GM19239 (cell line): ENCODE measurements at places on chromosomes 3 and 15.

- no peak for DNase-seq
Measured at GRCh38 chr3:51800750-51801125, 21.7 kb upstream of the IQCF6 start.

DNA sequence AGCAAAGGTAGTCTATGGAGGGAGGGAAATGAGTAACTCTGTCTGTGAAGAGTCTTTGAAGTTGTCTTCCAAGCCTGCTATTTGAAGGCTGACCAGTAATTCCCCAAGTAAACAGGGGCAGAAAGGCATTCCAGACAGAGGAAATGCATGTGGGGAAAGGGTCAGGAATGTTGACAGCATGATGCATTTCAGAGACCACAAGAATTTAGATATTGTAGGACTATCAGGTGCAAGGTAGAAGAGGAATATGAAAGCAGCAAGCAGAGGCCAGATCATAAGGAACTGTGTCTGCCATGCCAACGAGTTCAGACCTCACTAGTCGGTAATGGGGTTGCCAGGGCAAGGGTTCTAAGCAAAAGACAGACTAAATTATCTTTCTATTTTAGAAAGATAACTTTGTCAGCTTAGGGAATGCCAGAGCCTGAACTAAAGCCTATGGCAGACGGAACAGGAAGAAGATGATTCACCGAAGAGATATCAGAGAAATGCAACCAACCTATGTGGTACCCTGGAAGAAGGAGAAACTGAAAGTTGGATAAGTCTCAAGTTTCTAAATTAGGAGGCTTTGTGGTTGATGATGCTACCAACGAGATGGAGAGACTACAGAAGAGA lies 327.0 kb upstream of the RORA start:
- no peak for DNase-seq

GRCh38 chr15:47473832-47474231 lies 243.5 kb upstream of the SEMA6D start:
- DNase-seq = no peak

DNA sequence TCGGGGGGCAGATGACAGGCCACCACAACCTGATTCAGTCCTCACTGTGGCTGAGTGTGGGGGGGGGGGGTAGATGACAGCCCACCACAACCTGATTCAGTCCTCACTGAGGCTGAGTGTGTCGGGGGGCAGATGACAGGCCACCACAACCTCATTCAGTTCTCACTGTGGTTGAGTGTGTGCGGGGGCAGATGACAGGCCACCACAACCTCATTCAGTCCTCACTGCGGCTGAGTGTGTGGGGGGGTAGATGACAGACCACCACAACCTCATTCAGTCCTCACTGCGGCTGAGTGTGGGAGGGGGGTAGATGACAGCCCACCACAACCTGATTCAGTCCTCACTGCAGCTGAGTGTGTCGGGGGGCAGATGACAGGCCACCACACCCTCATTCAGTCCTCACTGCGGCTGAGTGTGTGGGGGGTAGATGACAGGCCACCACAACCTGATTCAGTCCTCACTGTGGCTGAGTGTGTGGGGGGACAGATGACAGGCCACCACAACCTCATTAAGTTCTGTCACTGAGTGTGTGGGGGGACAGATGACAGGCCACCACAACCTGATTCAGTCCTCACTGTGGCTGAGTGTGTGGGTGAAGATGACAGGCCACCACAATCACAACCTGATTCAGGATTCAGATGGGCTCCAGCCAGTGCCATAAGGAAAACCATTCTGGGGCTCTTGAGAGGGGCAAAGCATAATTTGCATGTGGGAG lies 16.9 kb downstream of the ZNF717 start:
- no peak for DNase-seq

- no peak for DNase-seq
Measured at GRCh38 chr15:50938525-50938924, 30.0 kb downstream of the AP4E1 start.
